ENCODE measurements at places on chromosomes 13 and 19.

- H3K27me3 ChIP-seq: no peaks in the 10 kb centered on the region
- H3K36me3 ChIP-seq: no peaks in the 10 kb centered on the region
- no peaks in the 10 kb centered on the region for H3K4me1 ChIP-seq
These were observed 121.5 kb upstream of the CSNK1A1L start for GRCh38 chr13:37226971-37227370.

GRCh38 chr19:14843578-14843977, 5.1 kb downstream of the OR7A10 start:
- H3K27ac ChIP-seq: no peak overlapping the region
- no peaks in the 10 kb centered on the region for H3K27me3 ChIP-seq
- no peak overlapping the region for H3K4me3 ChIP-seq
- DNase-seq: no peak

- no peaks in the 10 kb centered on the region for H3K27me3 ChIP-seq
- peak overlapping the region; percentile 34 for H3K27ac ChIP-seq
- H3K4me3 ChIP-seq: no peak overlapping the region
- H3K4me1 ChIP-seq: no peaks in the 10 kb centered on the region
- DNase-seq: no peak
These were observed 1.0 kb downstream of the LGI4 start for GRCh38 chr19:35133826-35134225.

GRCh38 chr19:40604171-40604646, 3.0 kb downstream of the LTBP4 start:
- H3K27me3 ChIP-seq: peaks cover 8% of the 10 kb centered on the region
- DNase-seq: no peak
- no peaks in the 10 kb centered on the region for H3K36me3 ChIP-seq
- H3K4me1 ChIP-seq: peaks cover 37% of the 10 kb centered on the region
- H3K27ac ChIP-seq: no peak overlapping the region
- H3K4me3 ChIP-seq: no peak overlapping the region

GRCh38 chr19:46951171-46951986, 68.3 kb upstream of the NPAS1 start:
- no peak for DNase-seq
- H3K4me1 ChIP-seq: peaks cover 5% of the 10 kb centered on the region
- no peaks in the 10 kb centered on the region for H3K36me3 ChIP-seq

DNA sequence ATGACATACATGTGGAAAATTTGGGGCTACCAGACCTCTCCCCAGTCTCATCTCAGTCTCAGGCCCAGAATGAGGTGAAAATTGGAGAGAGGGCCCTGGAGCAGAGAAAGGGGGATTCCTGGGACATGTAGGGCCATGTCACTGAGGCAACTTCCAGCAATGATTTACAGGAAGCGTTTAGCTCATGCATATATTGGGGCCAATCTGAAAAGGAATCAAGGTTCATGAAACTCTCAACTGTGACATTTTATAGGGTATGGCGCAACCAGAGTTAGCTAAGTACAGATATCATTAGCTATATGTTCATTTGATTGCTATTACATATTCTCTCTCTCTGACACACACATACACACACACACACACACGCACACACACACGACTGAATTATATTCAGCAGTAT, 86.3 kb downstream of the RNASEH2B start:
- H3K4me1 ChIP-seq: no peaks in the 10 kb centered on the region
- DNase-seq: no peak
- H3K4me3 ChIP-seq: no peak overlapping the region
- no peak overlapping the region for H3K27ac ChIP-seq

DNA sequence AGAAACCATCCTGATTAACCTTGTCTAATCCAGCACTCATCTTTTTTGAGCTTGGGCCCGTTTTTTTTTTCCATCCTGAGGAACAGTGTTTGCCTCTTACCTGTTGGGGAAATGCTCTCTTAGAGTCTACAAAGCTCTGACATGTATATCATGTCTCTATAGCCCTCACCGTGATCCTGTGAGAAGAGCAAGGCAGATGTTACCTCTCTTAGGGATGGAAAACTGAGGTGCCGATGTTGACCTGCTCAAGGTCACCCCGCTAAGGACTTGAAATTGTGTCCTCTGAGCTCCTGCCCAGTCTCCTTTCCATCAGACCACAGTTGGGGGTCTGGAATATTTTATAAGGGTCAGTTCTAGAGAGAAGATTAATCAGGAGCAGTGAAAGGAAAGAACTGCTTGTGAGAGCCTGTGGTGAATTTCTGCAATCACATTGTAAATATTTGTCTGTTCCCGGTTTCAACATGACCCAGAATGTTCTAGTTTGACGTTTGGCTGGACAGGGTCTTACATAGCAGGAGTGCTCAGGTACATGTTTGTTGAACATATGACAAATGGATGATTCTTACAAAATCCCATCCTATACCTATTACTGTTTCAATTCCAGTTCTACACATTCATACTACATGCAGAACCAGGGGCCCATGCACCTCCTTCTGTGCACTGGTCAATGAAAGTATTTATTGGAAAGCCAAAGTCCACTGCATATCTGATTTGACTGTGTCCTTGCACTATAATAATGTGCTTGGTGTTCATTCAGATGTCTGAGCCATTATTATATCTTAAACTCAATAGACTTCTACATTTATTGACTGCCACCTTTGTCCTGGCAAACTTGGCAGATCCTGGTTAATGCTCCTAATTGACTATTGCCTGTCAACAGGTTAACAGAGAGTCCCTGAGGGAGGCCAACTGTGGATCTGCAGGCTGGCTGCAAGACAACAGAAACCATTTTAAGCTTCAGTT, 12.1 kb downstream of the SLC25A15 start:
- no peak overlapping the region for H3K27ac ChIP-seq
- no peak for DNase-seq
- H3K36me3 ChIP-seq: no peaks in the 10 kb centered on the region
- no peaks in the 10 kb centered on the region for H3K4me1 ChIP-seq
- no peaks in the 10 kb centered on the region for H3K27me3 ChIP-seq
- no peak overlapping the region for H3K4me3 ChIP-seq

GRCh38 chr19:38737281-38737865, 6.9 kb downstream of the CAPN12 start:
- H3K4me3 ChIP-seq: no peak overlapping the region
- H3K4me1 ChIP-seq: peaks cover 12% of the 10 kb centered on the region
- no peaks in the 10 kb centered on the region for H3K36me3 ChIP-seq
- no peak for DNase-seq
- no peak overlapping the region for H3K27ac ChIP-seq

GRCh38 chr13:33490461-33491327, 205.1 kb upstream of the STARD13 start:
- no peaks in the 10 kb centered on the region for H3K27me3 ChIP-seq
- H3K4me3 ChIP-seq: no peak overlapping the region
- no peak for DNase-seq
- no peaks in the 10 kb centered on the region for H3K36me3 ChIP-seq

DNA sequence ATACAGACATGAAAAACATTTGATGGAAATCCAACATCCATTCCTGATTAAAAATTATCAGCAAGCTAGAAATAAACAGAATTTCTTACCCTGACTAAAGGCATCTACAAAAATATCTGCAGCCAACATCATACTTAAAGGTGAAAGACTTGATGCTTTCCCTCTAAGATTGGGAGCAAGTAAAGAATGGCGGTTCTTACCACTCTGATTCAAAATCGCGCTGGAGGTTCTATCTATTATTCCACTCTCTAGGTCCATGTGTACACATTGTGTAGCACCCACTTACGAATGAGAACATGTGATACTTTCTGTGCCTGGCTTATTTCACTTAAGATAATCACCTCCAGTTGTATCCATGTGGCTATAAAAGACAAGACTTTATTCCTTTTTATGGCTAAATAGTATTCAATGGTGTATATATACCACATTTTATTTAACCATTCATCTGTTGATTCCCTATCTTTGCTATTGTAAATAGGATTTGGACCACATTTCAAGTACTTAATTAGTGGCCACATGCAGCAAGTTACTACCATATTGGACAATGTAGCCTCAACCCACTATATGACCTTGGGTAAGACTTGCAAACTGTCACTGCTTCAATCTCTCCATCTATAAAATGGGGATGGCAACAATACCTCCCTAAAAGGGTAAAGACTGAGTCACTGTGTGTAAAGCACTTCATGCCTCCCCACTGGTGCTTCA, 38.4 kb upstream of the CYP2A7 start:
- H3K4me1 ChIP-seq: no peaks in the 10 kb centered on the region
- H3K4me3 ChIP-seq: no peak overlapping the region
- no peaks in the 10 kb centered on the region for H3K27me3 ChIP-seq
- H3K27ac ChIP-seq: no peak overlapping the region

GRCh38 chr13:67392014-67392413, 161.9 kb upstream of the PCDH9 start:
- no peak overlapping the region for H3K4me3 ChIP-seq
- DNase-seq: no peak
- H3K27me3 ChIP-seq: no peaks in the 10 kb centered on the region
- H3K4me1 ChIP-seq: no peaks in the 10 kb centered on the region

GRCh38 chr19:3365093-3365835, 1.1 kb upstream of the NFIC start:
- H3K27me3 ChIP-seq: no peaks in the 10 kb centered on the region
- no peaks in the 10 kb centered on the region for H3K36me3 ChIP-seq

GRCh38 chr13:102970542-102970941, 95.7 kb downstream of the SLC10A2 start:
- H3K4me1 ChIP-seq: no peaks in the 10 kb centered on the region
- H3K27me3 ChIP-seq: no peaks in the 10 kb centered on the region
- no peak for DNase-seq
- no peaks in the 10 kb centered on the region for H3K36me3 ChIP-seq
- H3K27ac ChIP-seq: no peak overlapping the region
- H3K4me3 ChIP-seq: no peak overlapping the region

DNA sequence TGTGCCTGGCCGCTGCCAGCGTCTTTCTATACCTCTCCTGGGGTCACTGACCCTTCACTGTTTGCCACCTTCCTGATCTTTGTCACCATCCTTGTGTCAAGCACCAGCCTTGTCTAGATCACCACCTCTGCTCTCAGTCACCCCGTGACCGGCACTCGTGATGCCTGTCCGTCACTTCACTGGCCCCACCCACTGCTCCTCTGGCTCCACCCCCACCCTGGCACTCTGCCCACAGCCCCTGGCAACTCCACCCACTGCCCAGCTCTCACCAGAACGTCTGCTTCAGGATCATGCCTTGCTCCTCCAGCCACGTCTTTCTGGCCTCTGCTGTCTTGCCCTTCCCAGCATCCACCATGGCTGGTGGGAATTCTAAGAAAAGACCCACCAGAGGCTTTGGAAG, 24.8 kb upstream of the PLA2G4C start:
- no peaks in the 10 kb centered on the region for H3K36me3 ChIP-seq
- no peaks in the 10 kb centered on the region for H3K4me1 ChIP-seq

GRCh38 chr19:7596211-7596937, 711 bp downstream of the CAMSAP3 start:
- peaks cover 3% of the 10 kb centered on the region for H3K27me3 ChIP-seq
- H3K36me3 ChIP-seq: no peaks in the 10 kb centered on the region
- H3K4me1 ChIP-seq: peaks cover 5% of the 10 kb centered on the region
- H3K27ac ChIP-seq: no peak overlapping the region

DNA sequence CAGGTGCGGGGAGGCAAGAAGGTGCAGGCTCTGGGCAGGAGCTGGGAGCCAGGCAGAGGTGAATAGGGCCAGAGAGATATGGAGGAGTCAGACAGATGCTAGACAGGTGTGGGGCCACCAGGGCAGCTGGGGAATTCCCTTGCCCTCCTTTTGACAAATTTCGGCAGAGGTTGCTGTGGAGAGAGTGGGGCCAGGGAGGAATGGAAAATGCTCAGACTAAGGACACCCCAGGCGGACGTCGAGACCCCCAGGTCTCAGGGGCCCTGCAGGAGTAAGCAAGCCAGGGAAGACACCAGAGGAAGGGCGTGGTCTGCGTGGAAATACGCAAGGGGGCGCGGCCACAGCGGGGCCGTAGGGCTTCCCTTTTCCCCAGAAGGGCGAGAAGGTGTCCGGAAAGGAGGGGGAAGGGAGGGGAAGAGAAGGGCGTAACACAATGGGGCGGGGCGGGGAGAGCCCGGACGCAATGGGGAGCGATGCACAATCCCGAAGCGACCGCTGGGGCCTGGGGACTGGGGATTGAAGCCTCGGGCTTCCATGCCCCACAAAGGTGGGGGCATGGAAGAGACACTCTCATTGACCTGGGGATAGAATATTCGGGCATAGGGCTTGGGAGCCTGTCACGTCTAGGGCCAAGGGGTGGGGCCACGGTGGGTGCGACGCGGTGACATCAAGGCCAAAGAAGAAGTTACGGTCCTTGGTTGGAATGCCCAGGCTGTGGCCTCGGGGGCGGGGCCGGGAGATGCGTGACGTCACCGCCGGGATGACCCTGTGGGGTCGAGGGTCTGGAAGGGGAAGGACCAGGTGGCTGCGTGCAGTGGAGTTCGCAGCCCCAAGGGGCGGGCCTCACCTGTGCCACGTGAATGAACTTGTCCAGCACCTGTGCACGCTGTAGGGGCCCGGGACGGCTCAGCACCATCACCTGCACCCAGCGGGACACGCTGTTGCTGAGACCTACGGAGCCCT, 8.2 kb downstream of the RASGRP4 start:
- H3K36me3 ChIP-seq: no peaks in the 10 kb centered on the region
- H3K27ac ChIP-seq: no peak overlapping the region
- no peaks in the 10 kb centered on the region for H3K4me1 ChIP-seq

- H3K27ac ChIP-seq: no peak overlapping the region
- H3K27me3 ChIP-seq: no peaks in the 10 kb centered on the region
- H3K4me1 ChIP-seq: no peaks in the 10 kb centered on the region
- no peaks in the 10 kb centered on the region for H3K36me3 ChIP-seq
These were observed 9.1 kb upstream of the BCAM start for GRCh38 chr19:44799627-44800346.

- no peak overlapping the region for H3K27ac ChIP-seq
- no peaks in the 10 kb centered on the region for H3K36me3 ChIP-seq
- H3K27me3 ChIP-seq: peaks cover 8% of the 10 kb centered on the region
- no peaks in the 10 kb centered on the region for H3K4me1 ChIP-seq
These were observed 24.1 kb downstream of the SHANK1 start for GRCh38 chr19:50695251-50696093.

DNA sequence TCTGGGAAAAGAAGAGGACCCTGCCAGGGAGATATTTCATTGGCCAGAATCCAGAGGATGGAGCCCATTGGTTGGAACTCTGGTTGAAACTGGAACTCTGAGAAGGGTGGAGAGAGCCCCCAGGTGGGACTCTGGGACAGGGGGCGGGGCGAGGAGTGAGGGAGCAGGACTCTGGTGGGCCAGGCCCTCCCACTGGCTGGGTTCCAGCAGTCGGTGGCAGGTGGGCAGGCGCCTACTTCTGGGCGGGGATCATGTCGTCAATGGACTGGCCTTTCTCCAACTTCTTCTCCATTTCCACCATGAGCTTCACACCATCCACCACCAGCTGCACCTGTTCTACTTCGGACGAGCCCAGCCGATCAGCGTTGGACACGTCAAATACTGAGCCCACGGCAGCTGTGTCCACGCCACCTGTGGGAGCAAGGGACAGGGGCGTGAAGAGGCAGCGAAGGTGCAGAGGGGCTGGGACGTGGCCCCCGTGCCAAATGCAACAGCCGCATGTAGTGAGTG, 16.1 kb downstream of the CKM start:
- H3K27ac ChIP-seq: no peak overlapping the region
- no peak for DNase-seq
- no peaks in the 10 kb centered on the region for H3K36me3 ChIP-seq

GRCh38 chr13:97223037-97223710, 1.0 kb downstream of the MBNL2 start:
- no peaks in the 10 kb centered on the region for H3K27me3 ChIP-seq
- H3K27ac ChIP-seq: peak overlapping the region; percentile 66
- peak overlapping the region; percentile 63 for H3K4me3 ChIP-seq
- H3K36me3 ChIP-seq: no peaks in the 10 kb centered on the region
- peaks cover 42% of the 10 kb centered on the region for H3K4me1 ChIP-seq
- no peak for DNase-seq

- no peak overlapping the region for H3K27ac ChIP-seq
- no peaks in the 10 kb centered on the region for H3K4me1 ChIP-seq
- DNase-seq: no peak
These were observed 201.0 kb downstream of the POSTN start for GRCh38 chr13:37397535-37397934.

- no peak overlapping the region for H3K27ac ChIP-seq
- H3K27me3 ChIP-seq: no peaks in the 10 kb centered on the region
- no peak overlapping the region for H3K4me3 ChIP-seq
- H3K4me1 ChIP-seq: no peaks in the 10 kb centered on the region
These were observed 54.7 kb downstream of the SKA3 start for GRCh38 chr13:21121616-21122015.

All from adrenal gland (tissue), 19 donors.